Iris pigment epithelial cell (primary cell): ENCODE measurements at places on chromosomes 2 and 18.

GRCh38 chr2:189260361-189260814, 80.8 kb upstream of the COL5A2 start:
- peak; percentile 62 for DNase-seq

DNA sequence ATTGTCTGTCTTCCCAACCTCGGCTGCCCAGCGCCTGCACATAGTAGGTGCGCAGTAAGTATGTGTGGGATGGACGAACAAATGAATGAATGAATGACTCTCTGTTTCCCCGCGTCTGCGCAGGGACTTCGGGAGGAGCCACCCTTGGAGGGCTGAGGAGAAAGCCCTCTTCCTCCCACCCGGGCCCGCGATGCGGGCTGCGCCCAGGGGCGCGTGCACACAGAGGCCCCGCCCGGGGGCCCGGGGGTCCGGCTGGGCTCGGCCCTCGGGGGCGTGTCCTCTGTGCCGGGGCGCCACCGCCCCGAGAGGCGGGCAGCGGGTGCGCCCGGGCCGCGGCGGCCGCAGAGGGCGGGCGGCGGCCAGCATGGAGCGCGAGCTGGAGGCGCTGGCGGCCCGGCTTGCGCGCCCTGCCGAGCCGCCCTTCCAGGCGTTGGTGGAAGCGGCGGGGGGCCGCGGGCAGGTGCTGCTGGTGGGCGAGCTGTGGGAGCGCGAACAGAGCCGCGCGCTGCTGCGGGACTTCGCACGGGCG, at the start of gene C2orf72:
Gene C2orf72 (plus strand): TSS at position 322 of the 529 bp plus-strand sequence. CDS start 43 bp downstream, at position 365.
- DNase-seq: no peak

GRCh38 chr2:3202926-3203325, 174.7 kb downstream of the EIPR1 start:
- DNase-seq: no peak

- DNase-seq: no peak
These were observed 434.4 kb downstream of the HRH4 start for GRCh38 chr18:24894880-24895279.

- DNase-seq: no peak
These were observed 4.1 kb downstream of the SRSF7 start for GRCh38 chr2:38747007-38747424.

GRCh38 chr2:165115258-165115657, 88.6 kb downstream of the SCN3A start:
- no peak for DNase-seq
